ENCODE measurements at places on chromosomes 12 and 14.

DNA sequence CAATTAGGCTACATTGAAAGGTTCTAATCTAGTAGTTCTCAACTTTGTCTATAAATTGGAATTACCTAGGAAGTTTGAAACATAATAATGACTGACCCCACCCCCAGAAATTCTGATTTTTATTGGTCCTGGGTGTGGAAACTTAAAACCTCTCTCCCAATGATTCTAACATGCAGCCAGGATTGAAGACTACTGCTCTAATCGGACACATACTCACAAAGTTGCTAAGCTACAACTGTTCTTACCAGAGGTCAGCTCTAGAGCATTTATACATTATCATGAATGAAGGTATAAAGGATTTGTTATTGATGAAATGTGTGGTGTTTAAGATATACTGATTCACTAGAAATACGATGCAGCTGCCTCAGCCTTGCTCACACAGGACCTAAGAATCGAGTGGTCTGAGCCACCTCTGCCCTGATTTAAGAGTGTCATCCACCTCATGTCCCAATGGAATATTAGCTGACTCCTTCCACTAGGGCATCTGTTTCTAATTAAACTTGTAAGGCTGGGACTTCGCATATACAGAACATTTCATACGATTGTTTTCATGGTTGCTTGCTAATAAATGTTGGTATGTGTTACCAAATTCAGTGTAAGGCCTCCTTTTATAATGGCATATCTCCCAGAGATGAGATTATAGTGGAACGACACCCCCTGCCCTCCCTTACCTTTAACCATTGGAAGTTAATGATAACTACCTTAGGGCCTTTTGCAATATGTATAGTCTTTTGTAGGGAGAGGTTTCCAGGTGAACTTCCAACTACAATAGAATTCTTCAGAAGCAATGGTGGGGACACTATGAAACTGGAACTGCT lies 410.8 kb upstream of the PDE3A start:
- DNase-seq = no peak

GRCh38 chr14:96098309-96098998 lies 59.3 kb downstream of the C14orf132 start:
- DNase-seq = no peak

DNA sequence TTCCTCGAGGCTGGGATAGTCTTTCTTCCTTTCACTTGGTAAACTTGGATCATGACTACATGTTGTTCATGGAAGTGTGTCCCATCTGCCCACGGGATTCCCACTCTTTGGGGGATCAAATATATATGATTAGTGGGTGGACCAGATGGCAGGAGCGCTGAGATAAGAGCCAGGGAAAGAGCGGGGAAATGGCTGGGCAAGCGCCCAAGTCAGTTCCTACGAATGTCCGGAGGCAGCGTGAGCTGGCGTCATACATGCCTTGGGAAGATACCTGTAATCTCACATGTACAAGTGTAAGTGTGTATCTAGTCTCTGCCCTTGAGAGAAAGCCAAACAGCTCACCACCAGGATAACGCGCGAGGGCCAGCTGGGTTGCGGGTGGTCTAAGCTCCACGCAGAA lies 62.3 kb downstream of the FZD10 start:
- no peak for DNase-seq

GRCh38 chr14:90696720-90697119 lies 119.5 kb downstream of the TTC7B start:
- DNase-seq = no peak

DNA sequence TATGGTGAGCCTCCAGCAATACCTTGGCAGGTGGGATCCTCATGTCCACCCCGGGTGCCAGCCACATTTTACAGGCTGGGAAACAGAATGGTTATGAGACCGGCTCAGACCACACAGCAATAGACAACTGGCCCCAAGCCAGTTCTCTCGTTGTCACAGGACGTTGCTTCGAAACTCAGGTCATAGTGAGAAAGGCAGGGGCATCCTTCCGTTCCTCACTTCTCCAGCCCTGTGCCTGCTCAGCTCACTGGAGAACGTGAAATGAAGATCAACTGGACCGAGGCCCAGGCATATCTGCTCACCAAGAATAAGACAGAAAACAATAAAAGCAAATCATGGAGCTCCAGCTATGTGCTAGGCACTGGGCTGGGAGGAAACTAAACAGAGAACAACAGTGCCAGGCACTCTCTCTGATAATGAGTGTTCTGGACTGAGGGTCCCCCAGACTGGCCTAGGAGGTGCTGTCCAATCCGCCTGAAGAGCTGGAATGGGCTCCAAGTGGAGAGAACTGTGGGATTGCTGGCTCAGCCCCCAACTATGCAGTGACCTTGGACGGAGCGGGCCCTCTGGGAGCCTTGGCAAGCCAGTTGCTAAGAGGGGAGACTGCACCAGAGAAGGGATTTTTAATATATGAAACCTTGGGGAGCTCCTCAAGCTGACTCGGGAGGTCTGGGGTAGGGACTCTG lies 18.8 kb upstream of the FAIM2 start:
- DNase-seq = no peak

- DNase-seq = no peak
Measured at GRCh38 chr12:29559198-29559597, 61.7 kb upstream of the OVCH1 start.

GRCh38 chr12:26620907-26621306 lies 212.1 kb downstream of the ITPR2 start:
- no peak for DNase-seq

- no peak for DNase-seq
Measured at GRCh38 chr14:68349900-68350629, 442.8 kb downstream of the ZFP36L1 start.

- peak; percentile 6 for DNase-seq
Measured at GRCh38 chr12:120399531-120399930, 30.6 kb upstream of the MSI1 start.

- peak; percentile 58 for DNase-seq
Measured at GRCh38 chr12:57001448-57001906, 4.9 kb downstream of the ZBTB39 start.

- DNase-seq = no peak
Measured at GRCh38 chr12:95386051-95386450, 87.9 kb upstream of the METAP2 start.

DNA sequence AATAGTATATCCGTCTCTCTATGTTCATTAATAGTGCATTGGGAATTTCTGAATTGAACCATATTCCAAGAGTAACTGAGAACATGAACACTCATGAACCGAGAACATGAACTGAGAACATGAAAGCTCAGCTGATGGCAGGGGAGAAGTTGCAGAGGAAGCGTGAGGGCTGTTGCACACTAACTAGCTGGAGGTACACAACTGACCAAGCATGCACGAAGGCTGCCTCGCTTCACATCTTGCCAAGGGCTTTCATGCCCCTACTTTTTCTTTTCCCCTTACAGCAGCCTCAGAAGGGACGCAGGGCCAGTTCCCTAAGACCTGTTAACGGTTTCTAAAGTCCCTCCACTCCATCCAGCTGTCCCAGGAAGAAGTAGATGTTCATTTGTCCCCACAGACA lies 4.3 kb downstream of the RNASE1 start:
- DNase-seq = no peak

- DNase-seq = no peak
Measured at GRCh38 chr14:36408388-36408787, 88.0 kb upstream of the MBIP start.

All from stimulated activated CD8-positive, alpha-beta memory T cell treated with anti-CD3 and anti-CD28 coated beads, Interleukin-15, amount 100 ng/mL, for 48 hours (primary cell).